Stimulated activated CD4-positive, alpha-beta T cell treated with anti-CD3 and anti-CD28 coated beads, Interleukin-1b, Interleukin-23, amount 100 ng/mL, for 4 hours (primary cell): ENCODE measurements at places on chromosomes 12 and 14.
A peak's percentile ranks its signal among the peaks of the same experiment; 100 is the strongest.

DNA sequence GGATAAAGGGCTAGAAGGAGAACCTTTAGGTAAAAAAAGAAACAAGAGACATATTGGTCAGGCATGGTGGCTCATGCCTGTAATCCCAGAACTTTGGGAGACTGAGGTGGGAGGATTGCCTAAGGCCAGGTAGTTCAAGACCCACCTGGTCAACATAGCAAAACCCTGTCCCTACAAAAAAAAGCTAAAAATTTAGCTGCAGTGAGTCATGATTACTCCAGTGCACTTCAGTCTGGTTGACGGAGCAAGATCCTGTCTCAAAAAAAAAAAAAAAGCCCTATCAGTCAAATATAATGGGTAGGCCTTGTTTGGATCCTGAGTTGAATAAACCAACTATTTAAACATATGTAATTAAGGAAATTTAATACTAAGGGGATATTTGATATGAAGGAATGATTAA, 54.2 kb downstream of the PPP1R36 start:
- DNase-seq, result no peak

DNA sequence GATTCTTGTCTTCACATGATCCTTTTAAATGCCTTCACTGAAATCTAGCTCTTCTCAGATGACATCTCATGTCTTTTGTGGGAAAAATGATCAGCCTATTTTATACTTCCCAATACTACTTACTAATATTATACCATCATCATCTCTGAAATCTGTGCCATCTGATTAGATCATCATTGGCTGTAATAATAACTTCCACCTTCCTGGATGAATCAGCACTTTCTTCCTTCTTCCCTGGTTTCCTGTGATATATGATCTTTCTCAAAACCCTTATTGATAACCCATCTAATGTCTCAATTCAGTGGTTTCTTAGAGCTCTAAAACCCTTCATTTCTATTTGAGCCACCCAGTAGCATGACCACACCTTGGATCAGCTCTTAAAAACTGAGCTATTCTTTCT, 30.9 kb downstream of the GPR137C start:
- no peak for DNase-seq

DNA sequence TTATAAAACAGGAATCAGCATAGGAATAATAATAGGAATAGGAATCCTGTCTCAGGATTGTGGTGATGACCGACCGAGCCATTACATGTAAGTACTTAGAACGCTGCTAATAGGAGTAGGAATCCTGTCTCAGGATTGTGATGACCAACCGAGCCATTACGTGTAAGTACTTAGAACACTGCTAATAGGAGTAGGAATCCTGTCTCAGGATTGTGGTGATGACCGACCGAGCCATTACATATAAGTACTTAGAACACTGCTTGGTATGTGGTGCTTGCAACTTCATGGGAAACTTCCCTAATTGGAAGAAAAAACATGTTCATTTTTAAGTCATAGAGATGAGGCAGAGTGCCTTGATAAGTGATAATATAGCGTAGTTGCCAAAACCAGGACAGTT, 30.0 kb downstream of the ELK3 start:
- DNase-seq, result no peak

- DNase-seq, result no peak
These were observed 882 bp upstream of the IL23A start for GRCh38 chr12:56337753-56338251.

DNA sequence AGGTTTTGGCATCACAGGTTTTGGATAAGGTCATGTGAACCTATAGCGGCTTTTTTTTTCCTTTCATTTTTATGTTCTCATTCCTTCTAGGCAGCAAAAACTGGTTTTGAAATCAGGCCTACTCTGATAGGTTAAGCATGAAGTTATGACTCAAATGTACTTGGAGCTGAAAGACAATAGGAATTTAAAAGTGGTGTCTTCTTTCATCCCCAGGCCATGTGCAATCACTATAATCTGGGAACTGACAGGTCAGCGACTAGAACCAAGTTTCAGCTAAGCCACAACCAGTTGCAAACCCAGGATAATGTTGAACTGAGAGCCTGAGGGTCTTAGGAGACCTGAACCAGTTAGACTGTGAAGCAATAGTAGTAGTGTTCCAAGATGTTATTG, 74.3 kb downstream of the ANO6 start:
- DNase-seq, result no peak

DNA sequence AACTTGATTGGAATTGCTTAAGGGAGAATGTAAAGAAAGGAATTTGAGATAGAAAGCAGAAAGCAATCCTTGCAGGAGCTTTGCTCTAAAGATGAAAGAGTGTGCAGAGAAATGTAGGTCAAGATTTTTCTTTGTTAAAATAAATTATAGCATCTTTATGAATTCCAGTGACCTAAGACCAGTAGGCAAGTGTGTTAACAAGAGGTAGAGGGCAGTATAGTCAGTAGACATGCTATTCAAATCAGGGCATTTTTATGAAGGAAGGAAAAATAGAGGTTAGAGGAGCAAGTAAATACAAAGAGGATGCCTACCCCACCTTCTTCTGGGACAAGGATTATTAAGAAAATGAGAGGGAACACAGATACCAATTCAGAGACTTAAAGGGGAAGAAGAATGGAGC, 148.5 kb downstream of the PLCZ1 start:
- DNase-seq, result no peak

DNA sequence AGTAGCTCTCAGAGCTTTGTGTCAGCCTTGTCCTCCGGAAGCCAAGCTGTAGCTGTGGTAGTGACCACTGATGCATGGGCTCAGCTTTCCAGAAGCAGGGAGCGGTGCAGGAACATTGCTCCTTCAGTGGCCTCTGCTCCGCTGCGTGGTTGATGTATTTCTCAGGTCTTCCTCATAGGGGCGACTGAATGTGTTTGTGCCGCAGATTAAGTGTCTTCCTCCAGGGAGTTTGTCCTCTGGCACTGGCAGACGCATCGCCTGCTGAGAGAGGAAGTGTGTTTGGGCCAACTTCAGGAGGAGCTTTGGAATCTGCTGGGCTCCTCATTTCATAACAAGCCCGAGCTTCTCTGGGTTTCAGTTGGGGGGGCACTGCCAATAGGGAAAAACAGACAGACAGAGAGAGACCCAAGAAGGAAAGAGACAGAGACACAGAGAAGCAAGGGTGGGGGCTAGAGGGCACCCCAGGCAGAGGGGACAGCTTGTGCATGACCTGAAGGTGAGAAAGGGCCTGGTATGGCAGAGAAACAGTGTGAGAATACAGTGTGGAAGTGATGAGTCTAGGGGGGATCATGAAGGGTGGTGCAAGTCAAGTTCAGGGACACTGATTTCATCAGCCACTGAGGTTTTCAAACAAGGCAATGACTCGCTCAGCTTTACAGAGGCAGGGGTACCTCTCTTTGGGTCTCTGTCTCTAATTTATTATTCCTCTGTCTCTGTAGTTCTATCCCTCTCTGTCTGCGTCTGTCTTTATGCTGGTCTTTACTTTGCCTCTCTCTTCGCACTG, 69.4 kb upstream of the PRIMA1 start:
- no peak for DNase-seq

GRCh38 chr12:75528692-75529091, 17.3 kb upstream of the KRR1 start:
- no peak for DNase-seq

- no peak for DNase-seq
These were observed 150.2 kb upstream of the C14orf180 start for GRCh38 chr14:104429291-104429861.

- DNase-seq, result no peak
These were observed 260.2 kb downstream of the BMP4 start for GRCh38 chr14:53696217-53696965.

GRCh38 chr12:93390549-93391297, 13.0 kb downstream of the NUDT4 start:
- no peak for DNase-seq

DNA sequence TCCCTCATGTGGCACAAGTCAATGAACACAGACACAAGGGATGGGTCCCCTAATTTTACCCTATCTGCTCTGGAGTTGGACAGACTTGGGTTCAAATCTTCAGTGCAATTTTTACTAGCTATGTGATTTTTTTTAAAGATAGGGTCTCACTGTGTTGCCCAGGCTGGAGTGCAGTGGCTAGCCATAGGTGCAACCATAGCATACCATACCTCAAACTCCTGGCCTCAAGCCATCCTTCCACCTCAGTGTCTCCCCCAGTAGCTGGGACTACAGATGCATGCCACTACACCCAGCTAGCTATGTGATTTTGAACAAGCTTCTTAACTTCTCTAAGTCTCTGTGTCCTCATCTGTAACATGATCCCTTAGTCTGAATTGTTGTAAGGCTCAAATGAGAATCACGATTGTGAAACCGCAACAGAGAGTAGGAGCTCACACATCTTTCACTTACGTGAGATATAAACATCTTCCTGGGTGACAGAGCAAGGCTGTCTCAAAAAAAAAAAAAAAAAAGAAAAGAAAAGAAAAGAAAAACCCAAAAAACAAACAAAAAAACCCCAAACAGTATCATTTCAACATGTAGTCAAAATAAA, 4.7 kb downstream of the CALCOCO1 start:
- no peak for DNase-seq

DNA sequence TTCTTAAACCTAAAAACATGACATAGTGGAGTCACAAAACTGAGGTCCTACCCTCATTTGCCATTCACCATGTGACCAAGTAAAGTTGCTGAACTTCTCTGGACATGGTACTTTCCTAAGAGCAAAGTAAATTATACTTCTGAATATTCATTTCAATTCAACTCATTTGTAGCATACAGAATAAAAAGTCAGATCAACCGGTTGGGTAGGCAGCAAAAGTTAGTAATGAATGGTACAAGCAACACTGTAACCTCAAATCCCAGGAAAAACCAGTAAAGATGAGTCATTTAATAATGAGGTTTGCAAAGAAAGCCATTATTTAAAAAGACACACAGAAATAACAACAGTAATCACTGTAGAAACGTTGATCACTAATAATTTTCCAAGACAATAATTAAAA, 8.7 kb downstream of the POLE2 start:
- DNase-seq, result no peak

GRCh38 chr14:65413739-65414045, 1.2 kb downstream of the FUT8 start:
- DNase-seq, result no peak

GRCh38 chr12:58007875-58008274, 66.5 kb downstream of the ATP23 start:
- DNase-seq, result no peak

DNA sequence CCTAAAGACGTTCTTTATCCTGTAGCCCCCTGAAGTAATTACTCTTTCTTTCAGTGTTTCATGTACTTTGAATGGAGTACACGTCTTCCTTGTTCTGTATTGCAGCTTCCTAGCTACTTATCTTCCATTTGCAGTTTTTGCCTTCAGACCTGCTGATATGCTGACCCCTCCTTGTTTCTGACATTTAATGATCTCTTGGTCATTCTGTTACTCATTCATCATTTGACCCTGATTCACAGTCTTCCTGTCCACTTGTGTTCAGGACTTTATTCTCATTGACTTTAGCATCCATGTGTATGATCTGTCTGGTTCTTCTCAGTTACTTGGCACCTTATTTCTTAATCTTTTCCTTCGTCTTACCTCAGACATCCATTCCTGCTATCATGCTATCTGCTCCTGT, 22.2 kb downstream of the CPSF2 start:
- DNase-seq, result no peak

- no peak for DNase-seq
These were observed 1.4 kb upstream of the GTF2A1 start for GRCh38 chr14:81222126-81222525.

DNA sequence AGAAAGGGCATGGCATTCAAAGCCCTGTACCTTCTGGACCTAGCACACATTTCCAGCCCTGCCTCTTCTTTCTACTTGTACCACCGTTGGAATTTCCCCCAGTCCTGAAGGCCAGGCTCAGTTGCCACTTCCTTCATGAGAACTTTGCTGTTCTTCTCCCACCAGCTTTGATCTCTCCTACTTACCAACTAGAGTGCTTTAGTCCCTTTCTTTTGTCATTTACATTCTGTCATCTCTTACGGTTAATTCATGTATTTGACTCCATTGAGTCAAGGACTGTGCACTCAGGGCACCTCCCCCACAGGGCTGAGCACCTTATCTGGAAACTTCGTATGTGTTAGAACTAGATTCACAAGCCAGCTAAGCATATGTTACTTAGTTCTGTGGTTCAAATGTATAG, 26.3 kb downstream of the BICDL1 start:
- peak; percentile 54 for DNase-seq

- no peak for DNase-seq
These were observed 45.0 kb upstream of the CCDC91 start for GRCh38 chr12:28145216-28145615.

- DNase-seq, result no peak
These were observed 496.2 kb downstream of the EGLN3 start for GRCh38 chr14:33454707-33455106.

- no peak for DNase-seq
These were observed 903.7 kb upstream of the USP15 start for GRCh38 chr12:61356485-61356884.

DNA sequence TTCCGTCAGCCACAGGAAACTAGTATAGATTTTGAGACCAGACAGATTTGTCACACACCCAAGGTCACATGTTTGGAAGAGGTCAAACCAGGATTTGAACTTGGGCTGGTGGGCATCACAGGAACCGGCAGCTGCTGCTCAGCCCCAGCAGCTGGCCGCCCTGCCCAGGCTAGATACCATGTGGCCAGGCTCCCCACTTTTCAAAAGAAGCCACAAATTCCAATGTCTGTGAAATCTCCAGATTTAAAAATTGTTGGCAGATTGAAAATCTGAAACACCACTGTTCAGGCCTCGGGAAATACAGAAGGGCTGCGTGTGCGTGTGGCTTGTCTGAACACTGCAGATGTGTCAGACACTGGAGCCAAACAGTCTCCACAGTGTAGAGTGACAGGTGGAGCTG, 30.4 kb downstream of the MMAB start:
- no peak for DNase-seq

DNA sequence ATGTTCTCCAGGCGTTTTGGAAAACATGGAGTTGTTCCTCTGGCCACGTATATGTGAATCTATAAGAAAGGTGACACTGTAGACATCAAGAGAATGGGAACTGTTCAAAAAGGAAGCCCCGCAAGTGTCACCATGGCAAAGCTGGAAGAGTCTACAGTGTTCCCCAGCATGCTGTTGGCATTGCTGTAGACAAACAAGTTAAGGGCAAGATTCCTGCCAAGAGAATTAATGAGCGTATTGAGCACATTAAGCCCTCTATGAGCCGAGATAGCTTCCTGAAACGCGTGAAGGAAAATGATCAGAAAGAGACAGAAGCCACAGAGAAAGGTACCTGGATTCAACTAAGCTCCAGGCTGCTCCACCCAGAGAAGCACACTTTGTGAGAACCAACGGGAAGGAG, 92.5 kb upstream of the EIF5 start:
- DNase-seq, result no peak

- no peak for DNase-seq
These were observed 59.1 kb upstream of the MED13L start for GRCh38 chr12:116336542-116337065.

DNA sequence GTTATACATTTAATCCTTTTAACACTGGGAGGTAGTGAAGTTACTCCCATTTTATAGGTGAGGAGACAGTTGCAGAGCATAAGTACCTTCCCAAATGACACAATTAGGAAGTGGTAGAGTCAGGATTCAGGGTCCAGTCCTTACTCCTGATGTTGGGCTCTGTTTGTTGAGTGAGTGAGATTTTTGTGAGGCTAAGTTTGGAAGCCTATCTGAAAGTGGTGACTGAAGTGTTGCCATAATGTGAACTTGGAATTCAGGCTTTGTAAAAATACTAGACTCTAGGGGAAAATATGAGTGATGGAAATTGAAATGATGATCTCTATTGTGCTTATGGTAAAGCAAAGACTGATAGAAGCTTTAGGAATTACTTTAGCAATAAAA, 2.2 kb downstream of the NUDT4 start:
- no peak for DNase-seq

GRCh38 chr14:29636870-29637269, 290.8 kb downstream of the PRKD1 start:
- no peak for DNase-seq

GRCh38 chr12:67655829-67656228, 7.3 kb downstream of the DYRK2 start:
- DNase-seq, result no peak
